Mucosa of gallbladder (tissue), 1 donor: ENCODE measurements at places on chromosomes 7 and 10.

- no peak for DNase-seq
Observed at GRCh38 chr10:63491588-63492316, 26.0 kb upstream of the JMJD1C start.

- peak; percentile 62 for DNase-seq
Observed at GRCh38 chr7:156544919-156545715, 95.5 kb upstream of the RNF32 start.

- DNase-seq: no peak
Observed at GRCh38 chr7:3951316-3952055, 650.4 kb downstream of the SDK1 start.

DNA sequence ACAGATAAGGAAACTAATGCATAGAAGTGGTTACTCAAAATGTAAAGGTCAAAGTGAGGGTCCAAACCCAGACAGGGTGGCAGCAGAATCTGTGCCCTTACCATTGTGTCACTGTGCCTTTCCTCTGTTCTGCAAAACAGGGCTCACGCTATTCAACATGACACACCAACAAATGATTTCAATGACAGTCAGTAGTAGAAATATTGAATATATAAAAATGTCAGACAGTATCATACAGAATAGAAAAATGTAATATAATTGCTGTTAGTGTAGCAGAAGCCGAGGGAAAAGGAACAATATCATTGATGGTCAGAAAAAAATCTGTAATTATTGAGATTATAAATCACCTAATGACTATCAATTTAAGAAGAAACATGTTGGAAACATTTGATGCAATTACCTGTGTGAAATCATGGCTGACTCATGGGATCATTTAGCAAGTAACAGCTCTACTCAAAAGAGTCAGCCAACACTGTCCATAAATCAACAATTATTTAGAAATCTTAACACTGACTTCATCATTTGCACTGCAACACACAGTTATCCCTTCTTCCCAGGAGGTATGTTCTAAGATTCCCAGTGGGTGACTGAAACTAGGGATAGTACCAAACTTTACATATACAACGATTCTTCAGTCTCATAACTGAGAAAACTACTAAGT lies 198.7 kb downstream of the DGKI start:
- no peak for DNase-seq

- DNase-seq: no peak
Observed at GRCh38 chr10:44787480-44788075, 123.6 kb upstream of the TMEM72 start.

DNA sequence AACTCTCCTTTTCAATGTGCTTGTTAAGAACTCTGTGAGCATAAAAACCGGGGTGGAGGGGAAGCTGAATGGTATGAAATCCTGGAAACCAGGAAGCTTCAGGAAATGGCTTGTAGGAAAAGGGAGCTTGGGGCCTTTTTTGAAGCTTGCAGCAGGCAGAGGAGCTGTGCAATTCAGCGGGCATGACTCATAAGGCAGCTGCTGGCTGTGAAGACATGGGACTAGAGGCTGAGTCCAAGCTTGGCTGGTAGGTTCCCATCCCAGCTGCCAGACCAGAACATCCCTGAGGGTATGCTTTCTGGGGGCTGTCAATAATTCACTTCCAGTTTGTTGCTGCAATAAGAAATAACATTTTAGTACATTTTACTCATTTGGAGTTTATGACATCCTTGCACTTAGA lies 36.8 kb upstream of the CDC14C start:
- no peak for DNase-seq

GRCh38 chr7:100152937-100153666 lies 4.4 kb downstream of the LAMTOR4 start:
- no peak for DNase-seq

GRCh38 chr7:69776611-69777010 lies 178.3 kb downstream of the AUTS2 start:
- DNase-seq: no peak

DNA sequence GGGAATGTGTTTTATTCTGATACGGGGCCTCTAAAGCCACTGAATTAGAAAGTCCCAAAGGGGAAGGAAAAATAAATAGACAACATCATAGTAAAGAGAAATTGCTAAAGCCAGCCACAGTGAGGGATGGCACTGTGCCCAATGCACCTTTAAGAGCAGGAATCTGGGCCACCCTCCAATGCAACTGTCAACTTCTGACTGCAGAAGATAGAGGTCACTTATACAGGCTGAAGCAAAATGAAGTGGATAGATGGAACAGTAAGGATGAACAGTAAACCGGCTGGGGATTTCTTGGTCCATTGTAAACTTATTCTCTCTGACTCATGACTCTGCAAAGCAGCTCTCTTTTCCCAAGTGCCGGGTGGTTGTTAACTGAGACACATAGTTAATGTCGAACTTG lies 54.0 kb upstream of the KCNIP2 start:
- no peak for DNase-seq

GRCh38 chr10:86363833-86364490 lies 2.6 kb downstream of the GRID1 start:
- no peak for DNase-seq

- DNase-seq: no peak
Observed at GRCh38 chr7:68610701-68611100, 987.6 kb upstream of the AUTS2 start.

- peak; percentile 82 for DNase-seq
Observed at GRCh38 chr7:69598081-69598486, at the start of gene AUTS2. AUTS2 (plus strand) TSS chr7:69598475; CDS start chr7:69599654, 1,179 bp downstream.
